Activated CD4-positive, alpha-beta T cell treated with anti-CD3 and anti-CD28 coated beads for 24 hours (primary cell): ENCODE measurements at places on chromosomes 7 and 10.
A peak's percentile ranks its signal among the peaks of the same experiment; 100 is the strongest.

- DNase-seq = no peak
Observed at GRCh38 chr7:1961701-1962276, 271.0 kb downstream of the MAD1L1 start.

- DNase-seq = no peak
Observed at GRCh38 chr10:47374611-47375536, 9.2 kb downstream of the ZNF488 start.

DNA sequence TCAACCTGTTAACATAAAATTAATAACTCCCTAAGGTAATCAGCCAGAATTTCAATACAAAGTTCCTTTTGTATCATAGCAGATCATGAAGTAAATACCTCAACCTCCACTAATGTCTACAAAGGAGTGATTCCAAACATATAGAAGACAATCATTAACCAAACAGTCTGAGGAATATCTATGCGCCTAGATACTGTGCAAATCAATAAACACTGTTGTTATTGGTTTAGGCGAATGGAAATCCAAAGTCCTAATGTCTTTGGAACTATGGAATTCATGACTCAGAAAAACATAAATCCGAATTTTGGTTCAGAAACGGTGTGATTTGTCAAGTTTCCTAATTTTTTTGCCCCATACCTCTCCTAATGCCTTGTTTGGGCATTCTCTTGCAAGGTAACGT is 469.7 kb downstream of the PARD3 start:
- no peak for DNase-seq

- DNase-seq = no peak
Observed at GRCh38 chr7:149297034-149297755, 35.2 kb downstream of the ZNF783 start.

DNA sequence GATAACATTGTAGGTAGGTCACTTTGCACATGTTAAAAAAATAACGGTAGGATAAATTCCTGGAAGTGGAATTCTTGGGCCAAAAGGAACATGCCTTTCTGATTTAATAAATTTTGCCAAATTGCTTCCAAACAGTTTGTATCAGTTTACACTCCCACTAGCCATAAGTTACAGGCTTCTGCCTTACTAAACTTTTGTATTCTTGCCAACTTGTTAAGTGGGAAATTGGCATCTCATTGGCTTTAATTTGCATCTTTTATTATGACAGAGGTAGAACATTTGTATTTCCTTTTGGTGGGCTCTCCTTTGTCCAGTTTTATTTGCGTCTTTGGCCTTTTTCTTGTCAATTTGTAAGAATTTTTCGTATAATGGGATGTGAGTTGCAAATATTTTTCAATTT is 38.3 kb upstream of the FAM180A start:
- DNase-seq = no peak

GRCh38 chr10:12140038-12140437 is 10.6 kb downstream of the SEC61A2 start:
- DNase-seq = no peak

- no peak for DNase-seq
Observed at GRCh38 chr10:125024497-125025234, 82.7 kb downstream of the ZRANB1 start.

GRCh38 chr7:7177044-7177517 is 5.3 kb upstream of the C1GALT1 start:
- DNase-seq = no peak

GRCh38 chr7:106610996-106611886 is 49.7 kb downstream of the CCDC71L start:
- DNase-seq = no peak

GRCh38 chr10:74293686-74294371 is 142.8 kb downstream of the ADK start:
- DNase-seq = no peak

- no peak for DNase-seq
Observed at GRCh38 chr7:130949550-130949949, 215.5 kb upstream of the KLF14 start.

- DNase-seq = no peak
Observed at GRCh38 chr10:25288181-25288580, 113.4 kb downstream of the GPR158 start.

DNA sequence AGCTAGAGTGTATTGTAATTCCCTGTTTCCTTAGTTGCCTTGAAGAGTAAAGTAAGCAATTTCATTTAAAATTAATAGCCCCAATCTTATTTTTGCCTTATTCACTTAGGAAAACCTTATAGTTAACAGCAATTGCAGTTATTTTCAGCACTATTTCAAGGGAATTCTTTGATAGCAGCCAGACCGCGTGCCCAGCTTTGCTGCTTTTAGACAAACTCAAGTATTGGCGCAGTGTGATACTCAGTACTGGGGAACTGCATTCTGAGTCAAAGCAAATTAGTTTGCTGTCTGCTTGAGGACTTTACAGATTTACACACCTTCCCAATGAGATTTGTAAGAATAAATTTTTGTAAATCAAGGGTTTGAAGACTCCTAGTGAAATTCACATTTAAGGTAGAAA is 21.2 kb downstream of the PRKG1 start:
- no peak for DNase-seq

GRCh38 chr7:18151422-18151821 is 123.8 kb upstream of the PRPS1L1 start:
- no peak for DNase-seq

GRCh38 chr10:70145166-70145665 is 1.3 kb downstream of the TYSND1 start:
- no peak for DNase-seq

GRCh38 chr10:60433684-60434083 is 44.0 kb upstream of the ANK3 start:
- DNase-seq = no peak

DNA sequence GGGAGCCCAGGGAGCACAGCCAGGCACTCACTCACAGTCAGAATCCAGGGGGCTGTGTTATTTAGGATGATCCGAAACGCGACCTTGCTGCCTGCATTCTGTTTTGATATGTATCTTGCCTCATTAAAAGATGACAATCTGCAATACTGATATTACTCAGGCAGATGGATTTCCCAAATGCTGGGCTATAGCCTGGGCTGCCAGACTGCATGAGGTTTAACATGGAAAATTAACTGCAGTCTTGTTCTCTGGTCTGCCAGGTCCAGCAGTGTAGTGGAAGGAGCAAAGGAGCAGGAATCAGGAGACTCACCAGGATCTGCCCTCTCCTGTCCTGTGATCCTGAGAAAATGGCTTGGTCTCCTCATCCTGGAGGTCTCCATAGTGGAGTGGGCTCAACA is 258.1 kb downstream of the PAXIP1 start:
- DNase-seq = no peak

DNA sequence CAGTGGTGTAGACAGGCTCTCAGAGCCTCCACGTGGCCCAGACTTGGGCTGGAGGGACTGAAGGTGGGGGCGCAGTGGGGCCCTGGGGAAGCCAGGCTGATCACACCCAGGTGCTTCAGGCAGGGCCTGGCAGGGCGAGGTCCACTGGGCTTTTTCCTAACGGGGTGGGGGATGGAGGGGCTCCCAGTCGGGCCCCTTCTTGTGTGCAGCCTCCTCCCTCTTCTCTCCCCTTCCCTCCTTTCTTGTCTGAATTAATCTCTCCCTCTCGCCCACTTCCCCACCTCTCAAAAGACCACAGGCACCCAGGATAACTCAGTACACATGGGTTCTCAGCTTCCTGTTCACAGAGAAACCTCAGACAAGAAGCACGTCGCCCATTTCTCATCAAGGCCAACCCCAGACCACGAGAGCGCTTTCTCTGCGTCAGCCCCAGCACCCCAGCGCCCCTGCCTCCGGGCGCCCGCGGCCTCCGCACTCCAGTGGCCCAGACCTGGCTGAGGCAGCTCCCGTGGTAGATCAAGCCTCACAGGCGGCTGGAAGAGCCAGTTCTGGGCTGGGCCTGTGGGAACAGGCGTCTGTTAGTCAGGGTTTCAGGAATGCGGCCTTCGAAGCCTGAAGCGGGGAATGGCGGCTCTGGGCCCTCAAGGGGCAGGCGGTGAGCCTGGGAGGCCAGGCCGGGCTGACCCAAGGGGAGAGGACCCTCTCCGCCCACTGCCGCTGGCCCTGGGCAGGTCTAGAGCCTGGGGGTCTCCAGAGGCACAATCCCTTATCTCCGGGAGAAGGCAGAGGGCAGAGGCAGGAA is 50.6 kb downstream of the PWWP2B start:
- DNase-seq = peak; percentile 46

GRCh38 chr10:80487791-80488538 is 33.9 kb downstream of the TSPAN14 start:
- no peak for DNase-seq

- no peak for DNase-seq
Observed at GRCh38 chr7:2002561-2003450, 229.9 kb downstream of the MAD1L1 start.

DNA sequence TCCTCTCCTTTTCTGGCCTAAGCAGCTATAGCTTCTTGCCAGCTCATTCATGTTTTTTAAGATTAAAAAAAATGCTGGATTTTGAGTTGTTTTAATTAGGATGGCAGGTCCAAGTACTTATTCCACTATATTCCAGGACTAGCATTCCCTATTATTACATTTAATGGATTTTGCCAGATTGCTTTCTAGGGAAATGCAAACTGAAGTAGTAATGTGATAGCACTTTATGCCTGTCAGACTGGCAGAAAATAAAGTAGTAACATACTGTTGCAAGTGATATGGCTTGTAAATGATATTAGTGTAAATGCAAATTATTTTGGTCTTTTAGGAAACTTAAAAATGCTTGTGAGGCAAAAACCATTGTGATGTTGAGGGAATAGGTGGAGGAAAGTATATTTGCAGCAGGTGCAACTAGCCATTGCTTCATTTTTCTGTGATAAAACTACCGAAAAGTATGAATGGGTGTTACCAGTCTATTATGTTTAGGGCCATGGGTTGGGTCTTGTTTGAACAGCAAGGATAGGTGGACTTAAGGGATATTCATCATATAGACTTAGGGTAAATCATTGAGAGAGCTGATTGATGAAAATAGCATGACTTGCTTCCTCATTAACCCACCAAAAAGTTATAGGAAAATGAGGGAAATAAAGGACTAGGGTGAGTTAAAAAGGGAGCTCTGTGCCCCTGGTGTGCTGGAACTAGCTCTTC is 19.9 kb downstream of the ZNRF2 start:
- no peak for DNase-seq

- DNase-seq = peak; percentile 47
Observed at GRCh38 chr7:106736508-106737201, 75.7 kb upstream of the CCDC71L start.

- DNase-seq = no peak
Observed at GRCh38 chr7:151275813-151276577, 27.5 kb upstream of the SMARCD3 start.

DNA sequence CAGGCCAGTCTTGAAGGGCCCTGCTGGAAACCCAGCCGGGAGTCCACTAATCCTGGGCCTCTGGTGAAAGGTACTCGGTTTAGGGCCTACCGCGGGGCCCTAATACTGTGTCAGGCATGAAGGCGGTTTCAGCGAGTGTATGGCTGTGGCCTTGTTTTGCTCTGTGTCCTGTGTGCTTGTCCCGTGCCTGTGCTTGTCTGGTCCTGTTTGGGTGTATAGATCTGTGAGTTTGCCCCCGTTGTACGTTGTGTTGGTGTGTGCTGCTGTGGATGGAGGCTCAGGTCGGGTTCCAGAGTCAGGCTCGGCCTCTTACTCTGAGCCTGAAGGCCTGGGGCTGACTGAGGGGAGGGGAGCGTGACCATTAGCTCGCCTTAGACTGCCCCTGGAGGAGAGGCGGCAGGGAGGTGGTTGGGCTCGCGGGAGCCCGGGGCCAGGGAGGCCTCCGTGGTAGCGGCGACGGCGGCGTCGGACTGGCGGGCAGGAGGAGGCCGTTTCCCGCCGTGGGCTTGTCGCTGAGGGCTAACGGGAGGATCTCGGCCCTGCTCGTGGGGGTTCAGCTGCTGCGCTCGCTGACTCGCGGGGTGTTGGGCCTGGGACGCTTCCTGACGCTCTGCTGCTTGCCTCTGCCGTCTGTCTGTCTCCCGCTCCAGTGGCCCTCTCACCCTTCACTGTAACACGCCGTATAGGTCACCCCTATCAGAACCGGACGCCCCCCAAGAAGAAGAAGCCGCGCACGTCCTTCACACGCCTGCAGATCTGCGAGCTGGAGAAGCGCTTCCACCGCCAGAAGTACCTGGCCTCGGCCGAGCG is 2.6 kb downstream of the TLX1 start:
- DNase-seq = no peak

DNA sequence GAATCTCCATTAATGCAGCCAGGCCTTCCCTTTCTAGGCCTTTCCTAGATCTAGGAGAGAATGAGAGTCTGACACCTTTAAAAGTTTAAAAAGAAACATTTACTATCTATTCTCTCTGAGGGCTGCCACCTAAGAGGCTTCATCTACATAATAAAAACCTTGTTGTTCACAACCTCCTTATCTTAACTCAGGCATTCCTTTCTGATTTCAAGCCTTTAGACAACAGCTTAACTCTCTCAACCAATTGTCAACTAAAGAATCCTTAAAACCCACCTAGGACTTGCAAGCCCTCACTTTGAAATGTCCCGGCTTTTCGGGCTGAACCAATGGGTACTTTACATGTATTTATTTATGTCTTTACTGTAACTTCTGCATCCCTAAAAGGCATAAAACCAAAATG is 64.3 kb upstream of the RET start:
- DNase-seq = no peak

DNA sequence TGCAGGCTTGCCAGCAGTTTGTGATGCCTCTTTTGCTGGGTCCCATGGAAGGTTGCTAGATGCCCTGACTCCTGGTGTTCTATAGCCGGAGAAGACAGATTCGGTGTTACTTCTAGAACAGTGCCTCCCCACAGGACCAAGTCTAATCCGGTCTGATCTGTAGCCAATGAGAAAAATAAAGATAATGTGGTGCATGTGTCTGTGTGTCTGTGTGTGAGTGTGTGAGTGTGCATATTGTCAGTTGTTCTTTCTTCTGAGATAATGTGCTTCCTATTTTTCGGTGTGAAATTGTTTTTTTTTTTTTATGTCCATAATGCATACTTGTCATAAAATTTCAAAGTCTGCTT is 29.7 kb upstream of the ZNRF2 start:
- DNase-seq = no peak

- no peak for DNase-seq
Observed at GRCh38 chr7:3520206-3520605, 219.2 kb downstream of the SDK1 start.

- no peak for DNase-seq
Observed at GRCh38 chr10:45509491-45509890, 135.5 kb downstream of the ALOX5 start.

DNA sequence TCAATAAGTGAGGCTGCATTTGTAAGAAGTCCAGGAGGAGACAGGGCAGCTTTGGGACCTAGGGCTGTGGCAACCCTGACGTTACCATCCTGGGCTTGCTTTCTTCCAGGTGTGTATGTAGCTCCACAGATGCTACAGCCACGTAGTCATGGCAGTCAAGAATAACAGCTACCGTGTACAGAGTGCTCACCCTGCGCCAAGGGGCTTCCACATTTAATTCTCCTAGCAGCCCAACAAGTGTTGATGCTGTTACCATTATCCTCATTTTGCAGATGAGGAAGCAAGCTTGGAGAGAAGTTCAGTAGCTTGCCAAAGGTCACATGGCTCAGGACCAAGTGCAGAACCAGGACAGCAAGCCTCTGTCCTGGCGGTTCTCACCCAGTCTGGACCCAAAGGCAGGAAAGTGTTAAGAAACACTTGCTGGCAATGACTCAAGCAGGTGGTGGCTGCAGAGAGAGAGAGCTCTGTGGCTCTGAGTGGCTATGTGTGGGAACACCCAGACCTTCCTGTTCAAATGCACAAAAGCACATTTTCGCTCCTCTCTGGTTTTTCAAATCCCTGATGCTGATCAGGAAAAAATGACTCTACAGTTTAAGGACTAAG is 89.8 kb downstream of the CREM start:
- DNase-seq = no peak

- DNase-seq = no peak
Observed at GRCh38 chr10:71065659-71066058, 146.7 kb upstream of the UNC5B start.
